ENCODE measurements at places on chromosomes 3 and 15.
A peak's percentile ranks its signal among the peaks of the same experiment; 100 is the strongest.

- no peak for DNase-seq
These were observed 106.7 kb upstream of the THRB start for GRCh38 chr3:24601066-24601939.

- DNase-seq, result no peak
These were observed 603.4 kb upstream of the CCDC54 start for GRCh38 chr3:106773795-106774194.

GRCh38 chr3:101156787-101157345 lies 163.5 kb downstream of the IMPG2 start:
- DNase-seq, result no peak

GRCh38 chr3:149621218-149622005 lies 36.4 kb downstream of the WWTR1 start:
- no peak for DNase-seq

- no peak for DNase-seq
These were observed 49.0 kb upstream of the FGD5 start for GRCh38 chr3:14769544-14770325.

DNA sequence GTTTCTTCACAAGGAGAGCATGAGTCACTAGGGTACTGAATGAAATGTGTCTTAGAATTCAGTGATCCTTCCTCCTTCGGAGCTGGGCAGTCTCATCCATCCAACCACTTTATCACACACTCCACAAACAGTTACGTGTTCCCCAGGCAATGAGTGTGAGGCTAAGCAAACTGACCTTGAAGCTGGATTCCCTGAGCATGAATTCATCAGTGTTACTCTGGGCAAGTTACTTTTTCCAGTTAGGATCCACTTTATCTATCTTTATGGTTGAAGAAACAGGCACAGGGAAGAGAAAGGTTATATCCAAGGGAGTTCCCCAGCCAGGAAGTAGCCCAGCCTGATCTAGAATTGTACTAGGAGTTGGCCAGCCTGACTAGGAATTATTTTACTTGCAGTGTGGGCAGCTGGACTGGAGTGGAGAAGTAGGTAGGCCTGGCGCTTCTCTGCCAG lies 17.1 kb upstream of the GCNT3 start:
- DNase-seq, result no peak

DNA sequence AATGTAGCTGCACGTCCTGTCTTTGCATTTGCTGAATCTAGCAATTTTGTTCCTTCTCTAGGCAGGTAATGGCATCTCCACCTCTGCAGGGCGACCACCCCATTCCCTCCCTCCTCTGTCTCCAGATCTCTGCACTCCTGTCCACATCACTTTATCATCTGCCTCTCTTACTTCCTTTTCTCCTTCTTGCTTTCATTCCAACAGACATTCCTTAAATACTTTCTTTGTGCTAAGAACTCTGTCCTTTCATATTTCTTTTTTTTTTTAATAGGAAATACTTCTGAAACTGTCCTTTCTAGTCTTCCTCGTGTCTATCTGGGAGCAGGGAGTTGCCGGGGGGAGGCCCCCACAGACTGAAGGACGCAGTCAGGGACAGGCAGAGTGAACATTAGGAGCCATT lies 7.2 kb downstream of the ITIH3 start:
- DNase-seq, result no peak

GRCh38 chr15:52790169-52790708 lies at the start of gene ONECUT1:
ONECUT1 (minus strand) TSS chr15:52790336; CDS start chr15:52789884, 452 bp downstream.
- DNase-seq, result peak; percentile 83

GRCh38 chr3:141429371-141430035 lies 57.3 kb upstream of the RASA2 start:
- no peak for DNase-seq

- no peak for DNase-seq
These were observed 241.6 kb upstream of the COL8A1 start for GRCh38 chr3:99396651-99397275.

GRCh38 chr15:27057904-27058645 lies 87.1 kb downstream of the GABRG3 start:
- no peak for DNase-seq

DNA sequence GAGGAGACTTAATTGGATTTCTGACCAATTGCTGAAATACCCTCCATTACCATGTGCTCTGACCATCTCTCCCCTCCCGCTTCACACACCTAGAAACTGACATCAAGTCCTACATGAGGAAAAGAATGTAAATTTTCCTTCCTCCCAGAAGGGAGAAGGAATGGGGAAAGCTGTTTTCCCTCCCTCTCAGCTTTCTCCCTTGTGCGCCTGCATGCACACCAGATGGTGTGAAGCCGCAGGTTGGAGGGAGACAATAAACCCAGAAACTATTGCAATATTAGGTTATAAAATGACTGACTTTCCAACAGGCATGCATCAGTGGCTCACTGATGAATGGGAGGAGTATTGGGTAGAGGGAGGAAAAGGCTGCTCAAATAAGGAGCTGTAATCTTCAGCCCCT lies 50.9 kb downstream of the MB21D2 start:
- no peak for DNase-seq

DNA sequence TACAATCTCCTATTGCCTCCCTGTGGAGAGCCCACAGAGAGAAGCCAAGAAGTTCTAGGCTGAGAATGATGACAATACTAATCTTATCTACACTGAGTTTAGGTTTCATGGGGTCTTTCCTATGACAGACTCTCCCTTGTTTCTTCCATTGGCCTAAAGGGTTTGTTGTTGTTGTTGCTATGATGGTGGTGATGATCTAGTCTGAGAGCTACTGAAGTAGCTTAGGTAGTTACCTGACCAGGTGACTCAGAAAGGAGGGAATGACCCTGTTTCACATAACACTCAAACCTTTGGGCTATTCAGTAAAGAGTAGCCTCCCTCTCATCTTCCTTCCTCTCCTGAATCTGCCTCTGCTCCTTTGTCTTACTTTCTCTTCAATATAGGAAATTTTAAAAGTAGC lies 170.2 kb downstream of the GMNC start:
- DNase-seq, result no peak

GRCh38 chr3:106018102-106018501 lies 149.3 kb upstream of the CBLB start:
- DNase-seq, result no peak

DNA sequence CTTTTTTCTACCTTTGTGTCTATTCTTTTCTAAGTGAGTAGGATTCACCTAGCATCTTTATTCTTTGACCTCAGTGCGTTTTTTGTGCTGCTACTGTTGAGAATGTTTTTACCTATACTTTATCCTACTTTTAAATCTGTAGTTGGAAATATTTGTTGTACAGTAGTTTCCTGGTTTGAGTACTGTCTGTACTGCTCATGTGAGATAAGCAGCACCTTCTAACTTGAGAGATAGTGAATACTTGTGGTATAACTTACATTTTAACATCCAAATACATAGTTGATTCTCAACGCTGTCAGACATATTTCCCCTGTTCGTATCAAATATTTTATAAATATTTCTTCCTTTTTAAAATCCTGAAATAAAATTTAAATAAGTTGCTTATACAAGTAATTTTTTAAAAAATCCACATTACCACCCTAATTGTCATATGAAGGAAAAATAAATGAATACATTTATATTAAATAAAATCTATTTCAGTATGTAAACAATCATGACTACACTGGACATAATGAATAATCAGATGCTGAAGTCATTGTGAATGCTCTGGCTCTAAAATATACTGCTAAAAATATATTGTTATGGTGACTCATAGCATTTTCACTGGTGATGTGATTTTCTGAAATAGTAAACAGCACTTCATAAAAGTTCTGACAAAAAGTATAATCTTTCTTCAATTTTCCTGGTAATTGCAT lies 17.4 kb downstream of the ATP11B start:
- DNase-seq, result no peak

DNA sequence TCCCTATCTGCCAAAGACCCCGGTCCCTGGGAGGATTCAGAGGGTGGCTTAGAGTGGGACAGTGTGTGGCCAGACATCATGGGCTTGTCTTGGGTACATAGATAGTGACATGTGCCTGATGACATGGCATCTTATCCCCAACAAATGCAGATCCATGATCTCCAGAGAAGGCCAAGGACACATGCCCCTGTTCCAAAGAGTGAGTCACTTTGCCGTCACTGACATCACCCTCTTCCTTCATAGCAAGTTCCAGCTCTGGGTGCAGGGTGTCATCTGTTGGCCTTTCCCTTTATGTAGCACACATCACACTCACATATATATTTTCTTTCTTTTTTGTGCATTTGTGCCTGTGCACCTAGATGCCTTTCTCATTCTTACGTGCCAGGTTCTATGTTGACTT lies 350.5 kb downstream of the LRTM1 start:
- no peak for DNase-seq

DNA sequence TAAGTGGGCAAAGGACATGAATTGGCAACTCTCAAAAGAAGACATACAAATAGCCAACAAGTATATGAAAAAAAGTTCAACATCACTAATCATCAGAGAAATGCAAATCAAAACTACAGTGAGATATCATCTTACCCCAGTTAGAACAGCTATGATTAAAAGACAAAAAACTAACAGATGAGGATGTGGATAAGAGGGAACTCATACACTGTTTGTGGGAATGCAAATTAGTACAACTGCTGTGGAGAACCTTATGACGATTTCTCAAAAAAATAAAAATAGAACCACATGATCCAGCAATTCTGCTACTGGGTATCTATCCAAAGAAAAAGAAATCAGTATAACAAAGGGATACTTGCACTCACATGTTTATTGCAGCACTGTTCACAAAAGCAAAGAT lies 28.6 kb downstream of the NEK10 start:
- no peak for DNase-seq

GRCh38 chr15:29089731-29090616 lies 179.6 kb downstream of the NSMCE3 start:
- no peak for DNase-seq

DNA sequence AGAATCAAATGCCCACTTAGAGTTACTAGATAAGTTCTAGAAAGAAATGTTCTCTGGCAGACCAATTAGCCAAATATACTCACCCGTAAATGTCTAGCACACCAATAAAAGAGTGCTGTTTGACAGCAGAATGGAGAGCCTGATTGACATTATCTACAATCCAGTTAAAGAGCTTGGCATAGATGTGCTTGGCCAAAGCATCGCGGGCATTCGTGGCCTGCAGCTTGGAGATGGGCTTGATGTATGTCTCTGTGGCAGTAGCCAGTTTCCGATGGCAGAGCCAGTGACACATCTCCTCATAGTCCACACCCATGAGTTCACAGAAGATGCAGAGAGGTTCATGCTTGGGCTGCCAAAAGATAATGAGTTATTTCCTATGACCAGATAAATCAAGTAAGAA lies 101.5 kb upstream of the MYO5C start:
- no peak for DNase-seq

DNA sequence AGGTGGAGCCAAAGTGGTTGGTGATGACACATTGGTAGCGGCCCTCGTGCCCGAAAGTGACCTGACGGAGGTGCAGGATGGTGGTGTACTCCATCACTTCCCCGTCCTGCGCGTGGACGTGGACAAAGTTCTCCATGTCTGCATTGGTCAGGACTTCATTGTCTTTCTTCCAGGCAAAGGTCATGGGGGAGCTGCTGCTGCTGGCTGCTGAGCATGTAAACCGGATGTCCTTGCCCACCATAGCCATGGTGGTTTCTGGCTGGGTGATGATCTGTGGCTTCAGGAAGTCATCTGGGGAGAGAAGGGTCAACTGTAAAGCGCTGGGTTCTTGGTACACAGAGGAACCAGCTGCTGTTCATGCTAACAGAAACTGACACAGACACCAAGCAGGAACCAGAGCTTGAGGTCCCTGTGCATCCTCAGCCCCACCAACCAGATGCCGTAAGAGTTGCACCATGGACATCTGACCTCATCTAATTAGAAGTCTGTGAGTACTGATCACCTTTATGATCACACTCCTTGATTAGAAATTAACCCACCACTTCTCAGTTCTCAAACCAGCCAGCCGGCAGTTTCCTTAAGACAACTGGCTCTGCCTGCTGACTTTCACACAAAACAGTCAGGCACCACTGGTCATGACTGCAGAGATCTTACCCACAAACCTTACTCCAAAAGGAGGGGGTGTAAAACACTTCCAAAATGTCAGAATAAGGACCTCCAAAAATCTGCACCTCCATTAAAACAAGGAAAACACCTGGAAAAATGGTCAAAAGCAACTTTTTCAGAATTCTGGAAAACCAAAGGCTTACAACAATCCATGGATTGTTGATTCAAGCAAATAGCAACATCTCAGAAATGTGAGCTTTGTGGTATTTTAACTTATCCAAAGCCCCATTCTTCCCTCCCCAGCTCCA lies 114.6 kb downstream of the LRIG1 start:
- DNase-seq, result no peak

GRCh38 chr15:92903631-92903965 lies 3.5 kb downstream of the CHD2 start:
- DNase-seq, result peak; percentile 45

- no peak for DNase-seq
These were observed 124.0 kb upstream of the ROPN1 start for GRCh38 chr3:124115956-124116355.

- DNase-seq, result no peak
These were observed 27.9 kb upstream of the SFMBT1 start for GRCh38 chr3:53073553-53074365.

- DNase-seq, result no peak
These were observed 1.6 kb downstream of the EIF4A2 start for GRCh38 chr3:186784820-186785494.

DNA sequence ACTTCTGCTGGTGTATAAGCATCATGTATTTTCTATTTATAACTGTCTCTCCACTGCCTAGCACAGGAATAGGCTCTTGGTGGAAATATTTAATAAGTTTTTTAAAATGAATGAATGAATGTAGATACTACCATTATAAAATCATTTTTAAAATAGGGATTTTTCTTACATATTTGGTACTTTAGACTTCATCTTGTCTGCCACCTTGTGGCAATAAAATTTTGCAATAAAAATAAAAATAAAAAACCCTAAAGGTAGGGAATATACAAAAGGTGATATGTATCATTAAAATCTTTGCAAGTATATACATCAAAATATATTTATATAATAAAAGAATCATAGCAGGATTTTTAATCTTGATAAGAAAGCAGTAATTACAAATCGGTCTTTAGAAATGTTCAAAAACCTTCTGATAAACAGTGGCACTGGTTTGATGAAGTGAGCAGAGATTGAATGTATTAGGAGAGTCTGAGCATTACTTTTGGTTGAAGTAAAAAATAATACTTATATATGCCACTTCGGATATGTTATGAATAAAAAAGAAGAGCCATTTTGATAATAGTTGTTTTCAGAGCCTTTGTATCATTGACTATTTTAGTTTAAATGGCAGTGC lies 95.2 kb downstream of the SPATA16 start:
- peak; percentile 4 for DNase-seq

DNA sequence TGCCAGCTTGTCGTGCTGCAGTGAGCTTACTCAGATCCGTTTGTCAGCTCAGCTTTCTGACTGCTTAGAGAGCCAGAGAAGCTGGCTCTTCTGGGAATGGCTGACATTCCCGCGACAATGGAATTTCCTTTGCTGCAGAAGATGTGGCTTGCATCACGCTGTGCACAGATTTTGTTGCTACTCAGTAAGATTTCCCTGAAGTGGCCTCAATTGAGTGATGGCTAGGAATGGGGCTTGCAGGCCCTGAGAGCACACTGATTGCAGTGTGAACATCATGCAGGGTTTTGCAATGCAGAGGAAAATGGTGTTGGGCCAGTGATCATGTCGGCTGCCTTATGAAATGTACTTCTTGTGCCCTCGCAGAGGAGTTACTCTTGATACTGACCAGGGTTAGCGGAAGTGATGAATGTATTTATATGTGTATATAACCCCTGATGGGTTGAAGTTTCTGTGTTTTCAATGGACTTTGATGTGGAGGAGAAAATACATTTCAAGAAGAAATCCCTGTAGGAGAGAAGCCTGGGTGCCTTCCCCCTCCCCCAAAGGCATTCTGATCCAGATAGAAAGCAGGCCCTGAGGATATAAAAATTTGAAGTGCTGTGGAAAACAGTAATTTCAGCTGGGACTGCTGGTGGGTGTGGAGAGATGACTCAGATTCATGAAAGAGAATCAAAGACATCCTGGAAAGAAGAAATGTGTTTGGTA lies 102.5 kb upstream of the PDZRN3 start:
- DNase-seq, result no peak
